B cell (primary cell): ENCODE measurements at places on chromosomes 5 and 9. TPM values are rescaled to one million over a fixed set of nuclear protein-coding genes. Genes with fewer than 3 reads are reported as not detected.

Gene ADAMTSL2
- total RNA-seq, result not detected in 2 replicates

Gene FYB1
- 1.00 and 1.3 TPM in 2 replicates for total RNA-seq

Gene MVB12B
- 9.0 and 9.8 TPM in 2 replicates for total RNA-seq

Gene TMEM215
- total RNA-seq, result not detected in 2 replicates
